ENCODE measurements at places on chromosomes 12 and 14.

- DNase-seq, result no peak
Measured at GRCh38 chr12:64122154-64122553, 99.9 kb downstream of the KICS2 start.

GRCh38 chr12:4957761-4958160 is 48.1 kb downstream of the KCNA1 start:
- DNase-seq, result no peak

- DNase-seq, result no peak
Measured at GRCh38 chr12:127052511-127053232, 1214.3 kb upstream of the TMEM132C start.

DNA sequence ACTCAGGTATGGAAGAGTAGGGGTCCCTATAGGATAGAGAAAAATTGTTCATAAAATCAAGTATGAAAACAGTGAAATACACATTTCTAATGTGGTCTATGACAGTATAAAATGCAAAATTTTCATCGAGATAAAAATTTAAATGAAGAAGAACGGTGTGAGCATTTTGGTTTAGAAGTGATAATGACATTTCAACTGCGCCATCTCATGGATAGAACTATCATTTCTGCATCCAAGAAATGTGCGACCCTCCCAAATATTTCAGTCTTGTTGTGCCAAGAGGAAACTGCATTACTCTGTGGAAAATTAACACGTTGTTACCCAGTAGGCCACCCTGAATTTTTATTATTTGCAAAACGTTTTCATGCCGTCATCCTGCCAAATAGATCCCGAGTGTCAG is 108.8 kb downstream of the CRACR2A start:
- peak; percentile 5 for DNase-seq

GRCh38 chr14:61585598-61586543 is 109.4 kb upstream of the HIF1A start:
- no peak for DNase-seq

- peak; percentile 48 for DNase-seq
Measured at GRCh38 chr14:77208291-77208978, 26.8 kb downstream of the TMEM63C start.

All from NCI-H1105 (cell line).